ENCODE measurements at places on chromosomes 16 and 17. TPM values are rescaled to one million over a fixed set of nuclear protein-coding genes. Genes with fewer than 3 reads are reported as not detected.
A peak's percentile ranks its signal among the peaks of the same experiment; 100 is the strongest.

KRT25 gene
- total RNA-seq = not detected

GRCh38 chr16:11547118-11547916, 39.4 kb downstream of the LITAF start:
- no peak for DNase-seq

- DNase-seq = no peak
These were observed 1.6 kb downstream of the ITGAE start for GRCh38 chr17:3799181-3799945.

DNA sequence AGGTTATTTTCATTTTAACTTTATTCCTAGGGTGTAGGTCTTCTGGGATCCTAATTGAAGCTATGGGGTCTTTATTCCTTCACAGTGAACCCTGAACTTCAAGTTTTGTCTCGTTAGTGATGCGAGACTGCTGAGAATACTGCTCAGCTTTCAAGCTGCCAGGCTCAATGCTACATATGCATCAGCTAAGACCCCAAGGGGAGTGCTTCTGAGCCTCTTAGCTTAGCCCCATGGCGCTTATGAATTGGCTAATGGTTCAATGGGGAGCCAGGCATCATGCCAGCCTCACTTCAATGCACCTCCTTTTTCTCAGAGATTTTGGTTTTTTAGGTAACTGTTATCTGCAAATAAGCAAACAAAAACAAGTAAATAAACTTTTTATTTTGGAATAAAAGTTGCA, 94.1 kb upstream of the SIAH1 start:
- no peak for DNase-seq

DNA sequence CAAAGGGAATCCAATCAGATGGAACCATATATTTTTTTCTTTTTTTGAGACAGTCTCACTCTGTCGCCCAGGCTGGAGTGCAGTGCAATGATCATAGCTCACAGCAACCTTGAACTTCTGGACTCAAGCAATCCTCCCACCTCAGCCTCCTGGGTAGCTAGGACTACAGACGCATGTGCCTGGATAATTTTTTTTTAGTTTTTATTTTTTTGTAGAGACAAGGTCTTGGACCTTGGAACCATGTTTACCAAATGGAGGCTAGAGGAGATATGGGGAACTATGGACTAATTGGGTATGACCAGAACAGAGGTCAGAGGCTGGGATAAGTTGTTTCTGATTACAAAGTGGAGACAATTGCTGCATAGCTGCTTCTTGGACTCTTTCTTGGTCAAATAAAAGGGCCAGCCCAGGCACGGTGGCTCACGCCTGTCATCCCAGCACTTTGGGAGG, 41.2 kb upstream of the ADCY9 start:
- no peak for DNase-seq

GRCh38 chr17:79813297-79814126, 16.6 kb upstream of the CBX8 start:
- no peak for DNase-seq

- DNase-seq = no peak
These were observed 16.6 kb downstream of the TMC6 start for GRCh38 chr17:78111727-78112517.

- DNase-seq = no peak
These were observed 55.3 kb upstream of the ERCC4 start for GRCh38 chr16:13864689-13865088.

GRCh38 chr16:66894948-66895688, 14.8 kb downstream of the PDP2 start:
- no peak for DNase-seq

- no peak for DNase-seq
These were observed 42.0 kb downstream of the GOSR1 start for GRCh38 chr17:30519166-30519565.

GRCh38 chr16:75102595-75102994, 14.0 kb downstream of the LDHD start:
- DNase-seq = no peak

DNA sequence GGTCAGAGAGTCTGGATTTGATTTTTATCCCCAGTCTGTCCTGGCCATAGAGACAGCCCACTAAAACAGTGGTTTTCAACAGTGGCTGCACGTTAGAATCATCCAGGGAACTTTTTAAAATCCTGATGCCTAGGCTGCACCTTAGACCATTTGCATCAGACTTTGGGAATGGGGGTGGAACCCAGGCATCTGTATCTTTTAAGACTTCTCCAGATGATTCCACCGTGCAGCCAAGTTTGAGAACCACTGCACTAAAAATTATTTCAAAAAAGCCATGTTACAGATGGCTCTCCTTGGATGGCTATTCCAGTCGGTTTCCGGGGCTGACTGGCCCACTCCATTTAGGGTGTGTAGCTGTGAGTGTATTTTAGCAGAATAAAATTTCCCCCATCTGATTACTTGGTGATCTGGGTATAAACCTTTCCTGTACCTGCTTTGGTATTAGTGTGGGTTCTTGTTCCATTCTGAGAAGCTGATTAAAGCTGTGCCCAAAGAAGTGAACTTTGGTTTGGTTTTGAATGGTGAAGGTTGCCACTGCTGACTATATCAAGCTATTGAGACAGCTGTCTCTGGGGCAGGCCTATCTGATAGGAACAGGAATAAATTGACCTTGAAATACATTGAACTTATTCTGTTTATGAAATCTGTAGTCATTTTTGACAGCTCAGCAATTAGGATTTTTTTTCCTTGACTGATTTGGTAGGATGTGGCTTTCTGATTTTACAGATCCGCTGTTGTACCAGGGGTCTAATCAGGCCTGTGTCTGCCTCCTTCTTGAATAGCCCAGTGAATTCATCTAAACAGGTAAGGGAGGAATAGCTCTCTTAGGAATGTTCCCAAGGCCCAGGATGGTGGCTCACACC, 1.3 kb downstream of the ATP5MC1 start:
- no peak for DNase-seq

GRCh38 chr17:46818316-46818928, at the start of gene WNT3:
Gene WNT3, minus strand, starts transcription at chr17:46818692. Its CDS starts 95 bp downstream, at chr17:46818597.
- DNase-seq = no peak

DNA sequence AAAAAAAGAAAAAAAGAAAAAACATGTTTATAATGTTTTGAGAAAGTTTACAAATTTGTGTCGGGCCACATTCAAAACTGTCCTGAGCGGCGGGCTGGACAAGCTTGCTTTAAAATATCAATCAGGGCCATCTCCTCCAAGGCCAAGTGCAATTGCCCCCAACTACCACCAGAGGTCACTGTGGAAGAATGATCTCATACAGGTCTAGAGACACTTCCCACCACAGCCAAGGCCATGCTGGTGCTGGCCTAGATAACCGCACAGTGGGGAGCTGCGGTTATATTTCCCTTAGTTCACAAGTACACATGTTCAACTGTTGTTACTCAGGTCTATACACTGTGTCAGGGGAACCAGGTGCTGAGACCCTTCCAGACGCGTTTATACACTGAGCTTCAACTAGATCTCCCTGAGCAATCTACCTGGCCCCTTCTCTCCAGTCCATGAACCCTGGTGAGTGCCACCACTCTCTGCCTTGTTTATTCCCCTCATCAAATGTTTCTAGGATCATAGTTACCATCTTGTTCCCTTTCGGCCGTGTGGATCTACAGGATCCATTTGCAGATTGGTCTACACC, 83.8 kb upstream of the CCL2 start:
- DNase-seq = no peak

DNA sequence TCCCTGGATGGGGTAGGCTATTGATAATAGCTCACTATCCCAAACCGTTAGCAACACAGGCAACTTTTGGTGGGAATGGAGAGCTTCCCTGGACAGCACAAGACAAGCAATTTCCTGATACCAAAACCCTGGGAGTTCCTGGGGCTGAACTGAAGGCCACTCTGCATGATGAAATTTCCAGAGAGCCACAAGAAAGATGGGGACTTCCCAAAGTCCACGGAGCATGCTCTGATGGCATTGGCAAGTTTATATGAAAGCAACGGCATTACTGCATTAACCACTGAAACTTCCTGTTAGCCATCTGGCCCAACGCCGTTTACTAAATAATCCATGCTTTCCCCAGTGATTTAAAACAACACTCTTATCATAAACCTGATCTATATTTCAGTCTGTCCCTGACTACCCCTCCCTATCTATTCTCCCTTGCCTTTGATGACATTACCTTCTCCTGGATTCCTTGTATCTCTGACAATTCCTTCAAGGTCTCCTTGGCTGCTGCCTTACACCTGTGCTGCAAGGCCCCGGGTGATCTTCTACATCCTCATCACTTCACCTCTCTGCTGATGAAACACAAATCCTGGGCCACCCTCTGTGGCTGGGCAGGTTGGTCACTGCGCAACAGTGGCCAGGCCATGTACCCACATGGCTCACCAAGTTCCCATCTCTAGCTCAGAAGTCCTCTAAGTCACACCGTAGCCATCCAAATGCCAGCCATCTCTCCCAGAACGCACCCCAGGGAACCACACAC, 108.5 kb upstream of the RCVRN start:
- no peak for DNase-seq

- no peak for DNase-seq
These were observed 18.0 kb upstream of the PMFBP1 start for GRCh38 chr16:72189865-72190371.

- no peak for DNase-seq
These were observed 3.0 kb downstream of the OTOA start for GRCh38 chr16:21666772-21667171.

PRM3 gene
- total RNA-seq = not detected

DNA sequence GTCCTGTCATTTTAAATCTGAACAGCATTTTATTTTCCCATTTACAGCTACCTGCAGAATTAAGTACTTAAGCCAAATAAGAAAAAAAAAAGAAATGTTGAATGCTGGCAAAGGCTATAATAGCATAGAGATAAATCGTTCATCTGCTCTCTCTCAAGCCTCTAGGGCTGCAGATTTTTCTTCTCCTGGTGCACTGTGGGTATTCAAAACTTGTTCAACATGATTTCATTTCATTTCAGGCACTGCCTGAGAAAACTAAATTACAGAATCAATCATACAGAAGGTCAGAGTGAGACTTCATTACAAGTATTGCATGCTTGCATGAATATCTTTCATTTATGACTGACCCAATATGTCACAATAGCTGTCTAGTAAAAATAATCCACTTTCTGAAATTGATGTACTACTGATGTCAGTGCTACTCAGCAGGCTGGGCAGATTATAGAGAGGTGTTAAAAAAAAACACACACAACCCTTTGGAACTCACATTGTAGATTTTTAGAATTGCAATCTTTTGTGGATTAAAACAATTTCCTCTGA, 86.2 kb downstream of the TOX3 start:
- DNase-seq = no peak

GRCh38 chr16:50841081-50841886, 99.4 kb downstream of the CYLD start:
- DNase-seq = peak; percentile 80

GJD3 gene
- total RNA-seq = not detected

GRCh38 chr16:23434380-23434779, 18.6 kb downstream of the COG7 start:
- DNase-seq = no peak

DNA sequence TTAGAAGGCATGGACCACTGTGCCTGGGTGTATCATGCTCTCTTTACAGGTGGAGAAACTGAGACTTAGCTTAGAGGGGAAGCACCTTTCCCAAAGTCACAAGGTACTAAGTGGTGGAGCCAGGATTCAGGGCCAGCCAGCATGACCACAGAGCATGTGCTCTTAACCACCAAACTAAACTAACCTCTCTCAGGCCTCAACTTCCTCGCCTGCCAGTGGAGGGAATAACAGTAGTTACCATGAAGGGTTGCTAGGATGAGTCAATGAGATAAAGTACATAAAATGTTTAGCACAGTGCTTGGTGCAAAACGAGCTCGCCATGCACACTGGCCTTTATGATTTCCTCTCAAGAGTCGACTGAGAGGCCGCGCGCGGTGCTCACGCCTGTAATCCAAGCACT, 6.4 kb upstream of the MYO1C start:
- DNase-seq = no peak

GRCh38 chr17:31297090-31297489, at the start of gene OMG:
Gene OMG, minus strand, starts transcription at chr17:31297239. Its CDS starts 908 bp downstream, at chr17:31296331.
- DNase-seq = no peak

DNA sequence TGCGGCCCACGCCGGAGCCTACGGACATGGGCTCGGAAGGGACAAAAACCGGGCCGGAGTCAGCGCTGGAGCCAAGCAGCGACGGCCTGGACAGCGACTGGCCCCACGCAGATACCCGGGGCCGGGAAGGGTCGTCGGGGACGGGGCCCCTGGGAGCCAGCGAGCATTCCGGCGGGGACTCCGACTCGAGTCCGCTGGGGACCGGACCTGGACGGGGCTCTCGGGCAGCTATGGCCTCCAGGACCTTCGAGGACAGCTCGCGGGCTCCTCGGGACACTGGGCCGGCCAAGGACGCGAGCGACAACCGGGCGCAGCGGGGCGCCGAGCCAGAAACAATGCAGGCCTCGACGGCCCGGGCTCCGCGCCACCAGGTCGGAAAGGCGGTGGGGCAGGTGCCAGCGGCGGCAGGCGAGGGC, 1.0 kb downstream of the MYO15B start:
- DNase-seq = no peak

ZPBP2 gene
- total RNA-seq = not detected

DNA sequence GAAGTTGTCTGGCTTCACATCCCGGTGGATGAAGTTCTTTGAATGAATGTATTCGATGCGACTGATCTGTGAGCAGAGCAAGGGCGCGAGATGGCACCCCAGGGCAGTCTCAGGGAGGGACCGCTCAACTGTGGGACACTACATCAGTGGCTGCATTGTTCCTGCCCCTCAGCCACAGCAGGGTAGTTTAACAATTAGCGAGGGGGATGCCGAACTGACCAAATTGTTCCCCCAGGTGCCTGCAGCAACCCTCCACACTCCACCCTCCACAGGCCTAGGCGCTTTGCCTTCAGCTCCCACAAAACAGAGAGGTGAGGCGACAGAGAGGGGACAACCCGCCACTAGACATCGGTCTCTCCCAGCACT, 20.3 kb downstream of the CSNK1D start:
- no peak for DNase-seq

DNA sequence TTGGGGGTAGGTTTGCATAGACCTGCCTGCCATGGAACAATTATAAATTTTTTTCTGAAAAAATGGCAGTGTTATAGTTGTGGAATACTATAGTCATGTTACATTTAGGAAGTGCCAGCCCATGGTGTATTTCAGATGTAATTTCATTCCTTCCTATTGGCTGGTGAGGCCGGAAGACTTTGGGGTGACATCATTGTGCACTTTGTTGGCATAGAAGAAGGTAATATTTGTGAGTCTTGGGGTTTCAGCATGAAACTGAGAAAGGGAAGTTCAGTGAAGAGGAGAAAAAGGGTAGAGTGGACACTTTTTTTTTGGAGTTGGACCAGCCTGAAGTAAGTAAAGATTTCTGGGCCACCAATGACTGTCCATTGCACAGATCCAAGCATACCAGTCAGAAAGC, 16.0 kb upstream of the HEATR6 start:
- DNase-seq = no peak

AANAT gene
- total RNA-seq = not detected

GRCh38 chr16:22161999-22162655, at the start of gene SDR42E2:
Gene SDR42E2, plus strand, starts transcription at chr16:22162506. Its CDS starts 3,077 bp downstream, at chr16:22165583.
- DNase-seq = no peak

- no peak for DNase-seq
These were observed 129.1 kb downstream of the STX8 start for GRCh38 chr17:9446528-9446927.

- peak; percentile 7 for DNase-seq
These were observed 108.9 kb downstream of the TANGO6 start for GRCh38 chr16:68951991-68952877.
